Neuronal stem cell (in vitro differentiated cells): ENCODE measurements at places on chromosomes 4 and X.
A peak's percentile ranks its signal among the peaks of the same experiment; 100 is the strongest.

- no peaks in the 10 kb centered on the region for H3K27me3 ChIP-seq
- H3K4me1 ChIP-seq, result no peaks in the 10 kb centered on the region
- H3K36me3 ChIP-seq, result peaks cover 81% of the 10 kb centered on the region
- no peak overlapping the region for H3K27ac ChIP-seq
- DNase-seq, result no peak
Observed at GRCh38 chr4:183666088-183666487, 7.0 kb downstream of the TRAPPC11 start.

DNA sequence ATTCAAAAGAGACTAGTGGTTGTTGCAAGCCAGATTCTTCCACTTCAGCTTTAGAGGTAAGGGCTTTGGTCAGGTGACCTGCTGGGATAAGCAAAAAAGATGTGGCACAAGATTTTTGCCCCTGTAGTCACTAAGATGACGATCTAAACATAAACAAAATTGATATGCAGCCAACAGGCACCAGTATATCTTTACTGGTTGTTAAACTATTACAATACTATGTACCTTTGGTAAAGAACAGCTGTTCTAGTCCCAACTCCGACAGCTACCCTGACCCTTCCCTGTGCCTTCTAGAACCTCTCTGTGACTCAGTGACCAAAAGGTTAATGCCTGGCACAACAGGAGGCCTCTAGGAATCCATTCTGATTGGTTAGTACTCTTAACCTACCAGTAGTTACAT lies 59.6 kb downstream of the MGST2 start:
- H3K27me3 ChIP-seq, result no peaks in the 10 kb centered on the region
- H3K36me3 ChIP-seq, result no peaks in the 10 kb centered on the region
- H3K4me1 ChIP-seq, result peaks cover 3% of the 10 kb centered on the region
- no peak overlapping the region for H3K4me3 ChIP-seq

GRCh38 chr4:73676861-73677323 lies 56.7 kb upstream of the RASSF6 start:
- no peak for DNase-seq
- no peaks in the 10 kb centered on the region for H3K27me3 ChIP-seq
- H3K36me3 ChIP-seq, result no peaks in the 10 kb centered on the region
- no peaks in the 10 kb centered on the region for H3K4me1 ChIP-seq

- H3K4me3 ChIP-seq, result peak within 1 kb of the TSS; percentile 86
- DNase-seq, result peak; percentile 94
- H3K27me3 ChIP-seq, result no peaks in the 10 kb centered on the region
- no peaks in the 10 kb centered on the region for H3K36me3 ChIP-seq
Observed at GRCh38 chr4:102826890-102827673, at the start of gene UBE2D3. TSS of gene UBE2D3 (minus strand) at chr4:102827551. CDS start at chr4:102826508, 1,043 bp downstream.

GRCh38 chr4:126959056-126959745 lies 673.6 kb upstream of the INTU start:
- H3K36me3 ChIP-seq, result no peaks in the 10 kb centered on the region
- H3K27ac ChIP-seq, result no peak overlapping the region
- no peaks in the 10 kb centered on the region for H3K27me3 ChIP-seq
- no peak overlapping the region for H3K4me3 ChIP-seq

- H3K36me3 ChIP-seq, result no peaks in the 10 kb centered on the region
- H3K4me3 ChIP-seq, result no peak overlapping the region
- H3K4me1 ChIP-seq, result no peaks in the 10 kb centered on the region
- no peaks in the 10 kb centered on the region for H3K27me3 ChIP-seq
- DNase-seq, result no peak
Observed at GRCh38 chrX:46730765-46731164, 28.2 kb downstream of the SLC9A7 start.

DNA sequence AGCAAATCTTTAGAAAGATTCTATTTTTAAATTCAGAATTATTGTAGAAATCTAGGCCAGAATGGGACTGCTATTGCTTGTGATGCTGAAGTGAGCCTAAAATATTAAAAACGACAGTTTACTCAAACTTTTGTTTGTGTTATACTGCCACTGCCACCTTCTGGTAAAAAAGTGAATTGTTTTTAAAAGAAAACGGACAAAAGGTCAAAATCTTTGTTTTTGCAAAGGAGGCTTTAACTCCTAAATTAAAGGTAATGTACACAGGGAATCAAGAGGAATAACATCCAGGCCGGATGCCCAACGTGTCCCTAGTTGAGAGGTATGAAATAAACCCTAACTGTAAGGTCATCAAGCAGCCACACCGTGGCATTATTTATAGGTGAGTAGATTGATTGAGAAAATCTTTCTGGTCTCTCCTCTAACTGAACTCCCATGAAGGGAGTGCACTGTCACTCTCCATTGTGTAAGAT lies 338.3 kb upstream of the GALNT7 start:
- H3K4me1 ChIP-seq, result peaks cover 7% of the 10 kb centered on the region
- no peaks in the 10 kb centered on the region for H3K27me3 ChIP-seq

DNA sequence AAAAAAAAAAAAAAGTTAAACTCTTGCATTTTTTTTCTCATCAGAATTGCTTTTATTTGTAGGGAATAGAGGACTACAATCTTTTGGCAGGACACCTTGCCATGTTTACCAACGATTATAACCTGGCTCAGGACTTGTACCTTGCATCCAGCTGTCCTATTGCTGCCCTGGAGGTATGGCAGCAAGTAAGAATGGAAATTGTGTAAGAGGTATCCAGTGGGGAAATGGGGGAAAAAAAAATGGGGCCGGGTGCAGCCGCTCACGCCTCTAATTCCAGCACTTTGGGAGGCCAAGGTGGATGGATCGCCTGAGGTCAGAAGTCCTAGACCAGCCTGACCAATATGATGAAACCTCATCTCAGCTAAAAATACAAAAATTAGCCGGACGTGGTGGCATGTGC lies 49.8 kb downstream of the WDR19 start:
- no peaks in the 10 kb centered on the region for H3K4me1 ChIP-seq
- H3K27me3 ChIP-seq, result no peaks in the 10 kb centered on the region
- no peak for DNase-seq
- H3K27ac ChIP-seq, result no peak overlapping the region

GRCh38 chr4:144179152-144179739 lies 38.7 kb upstream of the GYPA start:
- H3K4me1 ChIP-seq, result peaks cover 12% of the 10 kb centered on the region
- H3K4me3 ChIP-seq, result no peak overlapping the region
- H3K27me3 ChIP-seq, result no peaks in the 10 kb centered on the region
- no peak for DNase-seq

DNA sequence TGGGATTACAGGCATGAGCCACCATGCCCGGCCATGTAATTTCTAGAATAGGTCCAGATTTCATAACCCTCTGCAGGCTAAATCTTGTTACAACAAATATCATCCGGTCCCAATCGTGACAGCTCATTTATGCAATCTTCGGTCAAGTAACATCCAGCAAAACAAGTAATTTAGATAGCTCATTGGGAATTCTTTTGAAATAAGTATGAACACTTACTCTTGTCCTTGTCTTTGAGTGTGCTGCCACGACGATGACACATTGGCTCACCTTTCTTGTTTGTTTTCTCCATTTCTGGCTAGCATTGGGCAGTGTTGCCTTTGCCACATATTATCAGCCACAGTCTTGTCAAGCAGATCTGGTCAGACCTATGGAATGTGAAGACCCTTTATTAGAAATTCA lies 92.0 kb downstream of the PHEX start:
- H3K36me3 ChIP-seq, result no peaks in the 10 kb centered on the region
- no peak overlapping the region for H3K4me3 ChIP-seq
- H3K27me3 ChIP-seq, result no peaks in the 10 kb centered on the region
- H3K27ac ChIP-seq, result no peak overlapping the region
- no peaks in the 10 kb centered on the region for H3K4me1 ChIP-seq
- DNase-seq, result no peak

DNA sequence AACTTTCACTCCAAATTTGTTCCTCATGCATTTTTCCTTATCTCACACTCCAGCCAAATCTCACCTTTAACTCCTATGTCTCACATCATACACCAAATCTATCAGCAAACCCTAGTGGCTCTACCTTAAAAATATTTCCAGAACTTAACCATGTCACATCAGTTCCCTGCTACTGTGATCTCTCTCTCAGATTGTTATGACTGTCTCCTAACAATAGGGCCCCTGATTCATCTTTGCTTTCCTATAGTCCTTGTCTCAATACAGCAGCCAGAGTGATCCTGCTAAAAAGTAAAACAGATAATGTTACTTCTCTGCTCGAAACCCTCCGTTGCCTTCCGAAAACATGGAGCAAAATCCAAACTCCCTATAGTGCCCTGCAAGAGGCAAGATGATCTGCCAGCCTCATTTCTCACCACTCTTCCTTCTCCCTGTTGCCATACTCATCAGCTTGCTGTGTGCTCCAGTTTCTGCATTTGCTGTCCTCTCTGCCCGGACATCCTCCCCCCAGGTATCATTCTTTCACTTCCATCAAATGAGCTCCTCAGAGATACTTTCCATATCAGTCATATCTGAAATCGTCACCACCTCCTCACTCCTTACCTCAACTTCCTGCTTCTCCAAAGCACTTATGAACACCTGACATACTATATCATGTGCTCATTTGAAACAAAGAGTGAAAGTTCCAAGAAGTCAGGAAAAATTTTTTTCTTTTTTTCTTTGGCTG lies 293.4 kb upstream of the NR3C2 start:
- DNase-seq, result no peak
- no peaks in the 10 kb centered on the region for H3K4me1 ChIP-seq
- no peak overlapping the region for H3K27ac ChIP-seq
- H3K36me3 ChIP-seq, result no peaks in the 10 kb centered on the region
- H3K27me3 ChIP-seq, result no peaks in the 10 kb centered on the region
- H3K4me3 ChIP-seq, result no peak overlapping the region
